Tibial nerve (tissue), 4 donors: ENCODE measurements at places on chromosomes 6 and 20.

DNA sequence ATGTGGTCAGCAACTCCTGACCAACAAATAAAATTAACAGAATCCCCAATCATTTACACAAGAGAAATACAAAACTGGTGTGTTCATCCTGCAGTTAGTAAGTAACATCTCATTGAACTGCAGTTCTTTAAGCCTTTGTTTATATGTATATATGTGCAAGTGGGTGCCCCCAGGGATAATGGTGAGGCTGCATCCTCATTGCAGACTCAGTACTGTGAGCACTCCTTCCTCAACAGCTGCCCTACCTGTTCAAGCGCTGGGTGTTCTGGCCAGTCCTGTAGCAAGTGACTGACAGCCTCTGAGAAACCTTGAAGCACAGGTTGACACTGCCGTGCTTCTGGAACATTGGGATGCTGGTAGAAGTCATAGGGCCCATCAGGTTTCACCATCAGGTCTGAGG lies 49.8 kb upstream of the LYRM2 start:
- DNase-seq: no peak

DNA sequence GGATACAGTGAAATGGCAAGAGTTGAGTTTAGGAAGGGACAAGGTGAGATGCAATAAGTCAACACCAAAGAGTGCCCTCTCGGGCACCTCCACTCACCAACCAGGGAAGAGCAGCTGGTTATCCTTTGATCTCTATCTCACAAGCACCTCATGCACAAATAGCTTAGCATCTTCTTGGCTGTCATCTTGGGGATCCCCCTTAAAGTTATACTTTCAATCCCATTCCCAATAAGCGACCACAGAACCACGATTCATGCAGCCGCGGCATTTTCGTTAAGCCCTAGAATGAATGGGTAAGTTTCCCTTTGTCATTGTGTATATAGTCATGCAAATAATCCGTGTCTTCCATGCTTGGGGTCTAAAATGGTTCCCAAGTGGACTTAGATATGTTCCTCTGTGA lies 73.5 kb downstream of the ADTRP start:
- DNase-seq: no peak

GRCh38 chr6:91633374-91634111 lies 1046.7 kb upstream of the MAP3K7 start:
- DNase-seq: peak; percentile 11

GRCh38 chr6:18081025-18081668 lies 41.3 kb downstream of the NHLRC1 start:
- DNase-seq: no peak

DNA sequence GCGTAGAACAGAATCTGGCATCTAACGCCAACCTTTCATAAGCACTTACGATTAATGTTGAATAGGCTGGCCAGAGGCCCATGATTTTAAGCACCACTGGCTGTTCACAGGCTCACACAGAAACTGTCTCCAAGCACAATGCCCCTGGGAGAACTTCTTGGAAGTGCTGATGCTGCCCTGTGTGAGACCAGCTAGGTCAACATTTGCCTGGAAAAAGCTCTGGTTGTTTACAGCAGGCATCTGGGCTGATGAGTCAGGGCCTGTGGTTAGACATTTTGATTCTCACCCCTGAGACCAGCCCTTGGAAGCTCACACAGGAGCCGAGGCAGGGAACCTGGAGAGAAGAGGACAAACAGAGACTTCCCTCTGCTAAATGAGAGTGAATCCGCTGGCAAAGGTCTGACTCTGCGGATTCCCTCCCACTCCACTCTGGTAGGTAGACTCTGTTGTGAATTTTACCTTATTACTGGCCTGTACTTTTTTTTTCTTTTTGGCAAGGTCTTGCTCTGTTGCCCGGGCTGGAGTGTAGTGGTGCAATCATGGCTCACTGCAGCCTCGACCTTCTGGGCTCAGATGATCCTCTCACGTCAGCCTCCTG lies 6.8 kb upstream of the SULF2 start:
- peak; percentile 72 for DNase-seq

DNA sequence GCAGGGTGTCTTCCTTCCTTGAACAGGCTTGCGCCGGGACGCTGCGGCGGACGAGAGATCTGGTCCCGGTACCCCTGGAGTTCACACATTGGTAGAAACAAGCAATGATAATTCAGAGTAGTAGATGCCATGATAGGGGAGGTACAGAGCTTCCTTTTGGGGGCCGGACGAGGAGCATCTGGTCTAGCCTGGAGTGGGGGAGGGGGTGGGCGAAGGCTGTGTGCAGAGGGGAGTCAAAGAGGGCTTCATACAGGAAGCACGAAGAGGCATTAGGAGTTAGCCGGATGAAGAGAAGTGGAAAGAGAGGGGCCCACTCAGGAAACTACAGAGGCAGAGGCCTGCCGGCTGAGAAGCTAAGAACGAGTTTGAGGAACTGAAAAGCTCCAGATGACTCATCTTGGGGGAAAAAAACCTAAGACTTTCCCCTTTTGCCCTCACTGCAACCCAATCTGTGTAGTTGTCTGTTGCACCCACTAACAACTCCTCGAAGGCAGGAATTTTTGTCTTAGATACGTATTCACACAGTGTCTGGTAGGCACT lies 611 bp downstream of the CNPY3 start:
- DNase-seq: peak; percentile 13
